ENCODE measurements at places on chromosomes 7 and 10.

DNA sequence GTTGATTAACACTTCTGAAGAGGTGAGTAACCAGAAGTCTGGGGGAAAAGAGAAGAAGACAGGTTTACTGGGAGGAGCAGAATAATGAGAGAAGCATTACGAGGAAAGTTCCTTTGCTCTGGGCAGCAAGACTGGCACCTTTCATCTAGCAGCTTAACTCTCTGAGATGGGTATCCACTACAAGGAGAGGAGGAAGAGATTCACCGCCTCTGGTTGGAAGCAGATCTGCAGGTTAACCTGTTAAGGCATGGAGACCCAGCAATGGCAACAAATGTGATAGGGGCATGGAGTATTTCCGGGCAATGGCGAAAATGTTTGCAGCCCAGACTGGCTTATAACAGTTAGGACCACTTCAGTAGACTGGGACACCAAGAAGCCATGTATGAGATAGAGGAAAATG is 162.2 kb downstream of the TFEC start:
- no peak for DNase-seq

- DNase-seq, result no peak
These were observed 5.7 kb downstream of the TNS3 start for GRCh38 chr7:47576031-47576865.

GRCh38 chr7:142910481-142910880 is 23.1 kb downstream of the TRPV5 start:
- DNase-seq, result no peak

GRCh38 chr10:34730726-34731125 is 84.4 kb downstream of the PARD3 start:
- no peak for DNase-seq

- DNase-seq, result no peak
These were observed 25.5 kb upstream of the EZH2 start for GRCh38 chr7:148909568-148909967.

DNA sequence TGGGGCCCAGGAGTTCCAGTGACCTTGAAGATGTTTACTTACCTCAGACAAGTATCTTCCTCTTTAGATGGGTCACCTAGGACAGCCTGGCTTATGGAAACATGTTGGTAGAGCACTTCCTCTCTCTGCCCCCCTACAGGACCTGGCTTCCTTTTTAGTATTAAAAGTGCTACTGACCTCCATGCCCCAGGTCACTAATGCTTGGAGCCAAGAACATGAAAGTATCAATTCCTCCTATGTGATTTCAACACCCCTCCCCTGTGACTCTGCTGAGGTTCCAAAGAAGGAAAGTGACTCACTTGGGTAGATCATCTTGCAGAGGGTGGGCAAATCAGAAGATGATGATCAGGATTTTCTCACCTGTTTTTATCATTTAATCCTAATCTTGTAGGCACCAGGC is 125.3 kb upstream of the CCDC6 start:
- DNase-seq, result no peak

- DNase-seq, result no peak
These were observed 546.1 kb upstream of the FOXK1 start for GRCh38 chr7:4136036-4136435.

GRCh38 chr10:79047875-79048638 is 20.7 kb upstream of the ZMIZ1 start:
- no peak for DNase-seq

GRCh38 chr7:117312593-117313580 is 10.0 kb downstream of the WNT2 start:
- no peak for DNase-seq

GRCh38 chr7:44541-44896 is 147.9 kb upstream of the FAM20C start:
- DNase-seq, result no peak

DNA sequence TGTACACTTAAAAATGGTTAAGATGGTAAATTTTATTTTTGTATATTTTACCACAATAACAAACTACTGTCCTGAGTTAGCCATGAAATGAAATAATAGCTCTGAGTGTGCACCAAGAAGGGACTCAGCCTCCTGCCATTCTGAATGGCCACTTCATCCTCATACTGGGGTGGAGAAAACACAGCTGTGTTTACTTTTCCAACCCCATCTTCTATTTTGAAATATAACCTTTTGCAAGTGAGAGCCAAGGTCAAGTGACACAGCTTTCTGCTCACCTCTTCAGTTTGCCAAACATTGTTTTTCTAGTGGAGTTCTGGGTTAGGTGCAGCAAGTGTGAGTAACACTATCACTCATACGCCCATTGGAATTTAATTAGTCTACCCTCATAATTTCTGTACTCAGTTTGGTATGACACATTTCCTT is 107.4 kb upstream of the GLCCI1 start:
- DNase-seq, result no peak

GRCh38 chr10:100146875-100147650 is 38.8 kb downstream of the ERLIN1 start:
- no peak for DNase-seq

GRCh38 chr10:101273330-101273729 is 44.1 kb upstream of the LBX1 start:
- no peak for DNase-seq

- DNase-seq, result no peak
These were observed 206.6 kb upstream of the BMPER start for GRCh38 chr7:33698692-33699128.

DNA sequence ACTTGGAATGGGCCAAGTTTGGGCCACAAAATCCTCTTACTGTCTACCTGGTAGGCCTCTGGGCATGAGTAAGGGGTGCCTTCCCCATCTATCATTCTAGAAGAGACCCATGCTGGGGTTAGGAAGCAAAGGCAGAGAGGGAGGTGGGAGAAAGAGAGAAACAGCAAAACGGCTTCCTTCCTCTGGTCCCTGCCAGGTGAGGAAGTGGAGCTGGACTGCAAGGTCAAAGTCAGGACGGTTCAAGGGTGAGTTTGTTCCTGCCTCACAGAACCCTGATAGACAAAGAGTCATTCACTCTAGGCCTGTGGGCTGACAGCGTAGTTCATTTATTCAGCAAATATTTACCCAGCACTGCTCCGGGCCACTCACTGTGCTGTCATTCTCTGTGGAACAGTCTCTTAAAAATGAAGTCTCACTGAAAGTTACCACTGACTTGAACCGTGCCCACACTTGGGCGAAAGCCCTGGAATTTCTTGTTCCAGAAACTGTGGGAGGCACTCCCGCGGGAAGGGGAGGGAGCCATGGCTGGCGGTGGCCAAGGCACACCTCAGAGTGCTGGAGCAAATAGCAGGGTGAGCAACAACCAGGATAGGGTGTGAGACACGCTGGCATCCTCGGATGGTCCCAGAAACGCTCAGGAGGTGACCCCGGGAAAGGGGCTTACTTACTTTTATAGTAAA is 26.2 kb upstream of the ECHDC3 start:
- DNase-seq, result no peak

DNA sequence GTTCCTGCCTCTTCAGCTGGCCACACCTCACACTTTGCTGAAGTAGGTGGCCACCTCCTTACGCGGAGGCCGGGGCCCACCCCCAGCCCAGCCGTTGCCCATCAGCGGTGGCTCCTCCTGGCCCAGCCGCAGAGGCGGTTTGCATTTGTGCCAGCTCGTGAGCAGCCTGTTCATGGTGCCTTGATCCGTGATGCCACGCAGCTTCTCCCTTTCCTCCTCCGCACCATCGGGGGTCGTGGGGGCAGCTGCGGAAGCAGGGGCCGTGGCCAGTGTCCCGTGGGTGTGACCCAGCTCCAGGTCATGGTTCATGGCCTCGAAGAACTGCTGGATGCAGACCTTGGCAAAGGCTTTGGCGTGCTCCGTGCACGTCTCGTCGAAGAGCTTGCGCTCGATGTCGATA is 3.1 kb upstream of the CALHM2 start:
- DNase-seq, result no peak

DNA sequence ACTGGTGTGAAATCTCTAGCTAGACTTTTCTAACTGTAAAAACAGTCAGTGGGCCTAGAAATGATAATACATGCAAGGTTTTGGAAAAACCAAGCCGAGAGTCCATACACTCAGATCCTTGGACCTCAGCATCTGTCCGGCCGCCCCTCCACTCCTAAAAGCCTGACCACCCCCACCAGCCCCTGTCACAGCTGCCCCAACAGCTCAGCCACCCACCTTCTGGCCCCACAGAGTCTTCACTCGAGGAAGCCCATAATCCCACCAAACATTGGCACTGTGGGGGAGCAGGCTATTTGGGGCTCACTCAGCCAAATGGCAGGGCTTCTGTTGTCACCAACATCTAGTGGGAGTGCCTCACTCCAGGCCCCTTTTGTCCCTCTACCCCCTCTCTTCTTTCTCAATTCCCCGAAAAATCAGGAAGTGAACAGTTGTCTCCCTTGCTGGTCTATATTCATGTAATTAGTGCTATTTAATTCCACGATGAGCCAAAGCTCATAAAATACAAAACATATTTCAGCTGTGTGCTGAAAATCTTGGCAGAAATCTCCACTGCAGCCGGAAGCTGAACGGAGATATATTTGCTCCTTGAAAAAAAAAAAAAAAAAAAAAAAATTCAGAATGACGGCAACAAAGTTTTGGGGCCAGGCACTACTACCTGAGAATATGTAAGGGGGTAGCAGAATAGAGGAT is 55.5 kb downstream of the PLXNA4 start:
- no peak for DNase-seq

DNA sequence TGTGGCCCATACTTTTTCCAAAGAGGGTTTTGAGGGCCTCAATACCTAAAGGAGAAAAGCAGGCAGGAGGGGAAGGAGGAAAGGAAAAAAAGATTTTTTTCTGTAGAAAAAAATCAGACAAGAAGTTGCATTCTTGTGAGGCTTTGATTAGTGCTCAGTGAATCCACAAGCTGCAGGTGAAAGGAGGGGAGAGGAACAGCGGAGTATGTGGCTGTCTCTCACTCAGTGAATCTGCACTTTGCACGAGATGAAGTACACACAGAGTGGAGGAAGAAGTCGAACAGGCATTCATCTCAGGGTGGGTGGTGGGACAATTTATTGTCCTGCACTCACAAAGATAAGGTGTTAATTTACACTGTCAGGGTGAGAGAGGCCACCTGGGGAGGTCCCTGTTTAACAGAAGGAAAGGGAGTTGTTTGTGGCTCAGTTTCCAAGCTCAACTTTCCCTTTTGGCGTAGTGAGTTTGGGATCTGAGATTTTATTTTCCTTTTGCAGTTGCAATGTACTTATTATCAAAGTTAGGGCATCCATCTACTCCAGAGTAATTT is 49.0 kb upstream of the VIPR2 start:
- no peak for DNase-seq

DNA sequence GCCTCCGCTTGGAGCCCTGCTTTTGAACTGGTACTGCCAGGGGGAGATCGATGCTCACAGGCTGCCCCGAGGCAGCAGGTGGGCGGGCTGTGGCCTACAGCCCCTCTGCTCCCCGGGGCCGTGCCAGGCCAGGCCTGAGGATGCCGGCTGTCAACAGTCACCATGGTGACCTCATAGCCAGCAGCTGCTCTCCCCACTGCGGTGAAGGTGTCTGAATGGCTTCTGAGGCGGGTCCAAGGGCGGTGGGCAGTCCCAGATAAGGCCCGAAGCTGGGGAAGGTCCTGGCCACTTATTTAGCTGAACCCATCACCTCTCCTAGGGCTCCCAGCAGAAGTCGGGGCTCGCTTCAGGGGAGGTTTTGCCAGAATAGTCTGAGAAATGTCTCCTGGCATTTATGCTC is 179.3 kb downstream of the ARHGAP12 start:
- no peak for DNase-seq

GRCh38 chr7:12570168-12570533 is 369 bp upstream of the SCIN start:
- DNase-seq, result no peak

- no peak for DNase-seq
These were observed 82.1 kb downstream of the SLC37A3 start for GRCh38 chr7:140316165-140316661.

- no peak for DNase-seq
These were observed 82.5 kb downstream of the AHR start for GRCh38 chr7:17380736-17381662.

GRCh38 chr7:34061149-34061548 is 155.8 kb downstream of the BMPER start:
- DNase-seq, result no peak

GRCh38 chr10:117617086-117617485 is 74.5 kb downstream of the EMX2 start:
- DNase-seq, result no peak

GRCh38 chr7:108226816-108227299 is 96.7 kb upstream of the LAMB4 start:
- no peak for DNase-seq

DNA sequence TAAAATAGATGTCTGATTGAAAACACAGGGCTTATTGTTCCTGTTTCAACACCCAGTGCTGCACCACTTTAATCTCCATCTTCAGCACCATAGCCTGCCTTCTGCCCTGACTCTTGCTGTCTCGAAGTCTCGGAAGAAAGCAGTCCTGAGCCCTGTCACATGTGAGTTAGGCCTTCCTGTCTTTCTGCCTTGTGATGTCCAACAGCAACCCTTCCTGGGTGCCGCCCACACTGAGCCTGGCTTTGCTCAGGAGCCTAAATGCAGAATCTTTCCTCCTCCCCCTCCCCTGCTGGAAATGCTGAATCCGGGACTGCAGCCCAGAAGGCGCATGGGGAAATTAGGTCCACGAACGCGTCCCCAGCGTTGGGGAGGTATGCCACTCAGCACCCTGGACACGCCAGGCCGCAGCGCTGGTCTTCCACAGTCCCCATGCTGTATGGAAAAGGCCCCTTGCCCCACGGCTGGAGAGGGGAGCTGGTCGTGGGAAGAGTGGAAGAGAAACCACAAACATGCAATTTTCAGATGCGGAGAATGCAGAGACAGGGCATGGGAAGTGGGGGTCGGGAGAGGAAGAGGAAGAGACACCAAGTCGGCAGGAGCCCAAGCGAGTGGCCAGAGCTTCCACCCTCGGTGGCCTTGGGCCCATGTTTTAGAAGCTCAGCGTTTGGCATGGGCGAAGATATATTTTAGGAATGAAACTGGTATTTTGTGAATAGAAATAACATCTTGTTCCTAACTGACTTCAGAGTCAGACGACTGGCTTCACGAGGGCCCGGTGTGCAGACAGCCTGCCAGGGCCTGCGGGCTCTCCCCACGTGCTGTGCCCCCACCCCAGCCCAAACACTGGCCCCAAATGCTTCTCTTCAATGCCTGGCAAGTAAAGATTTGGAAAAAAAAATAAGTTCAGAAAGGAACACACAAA is 656.1 kb upstream of the FOXK1 start:
- no peak for DNase-seq

GRCh38 chr10:49356944-49357343 is 38.9 kb downstream of the DRGX start:
- DNase-seq, result no peak

DNA sequence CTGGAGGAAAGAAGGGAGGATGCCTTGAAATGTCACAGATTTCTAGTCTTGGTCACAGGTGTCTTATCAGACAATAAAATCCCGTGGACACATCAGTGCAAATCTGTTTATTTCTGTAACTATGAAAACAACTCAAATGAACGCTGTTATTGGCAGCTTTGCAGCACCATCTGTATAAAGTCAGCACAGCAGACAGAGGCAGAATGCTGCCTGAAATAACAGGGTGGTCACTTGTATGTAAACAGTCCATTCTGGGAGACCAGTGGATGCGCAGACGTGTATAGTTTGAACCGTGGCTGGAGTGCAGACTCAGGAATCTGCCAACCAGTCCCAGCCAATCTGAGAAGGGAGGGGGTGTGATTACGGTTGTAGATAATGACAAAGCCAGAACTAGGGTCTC is 54.8 kb downstream of the SEC23IP start:
- no peak for DNase-seq
